CD4-positive, alpha-beta T cell treated with Interleukin-10 for 1 hour (primary cell): ENCODE measurements at places on chromosomes 11 and 22.

- DNase-seq = no peak
These were observed 159.5 kb upstream of the POU2AF2 start for GRCh38 chr11:111086058-111086457.

DNA sequence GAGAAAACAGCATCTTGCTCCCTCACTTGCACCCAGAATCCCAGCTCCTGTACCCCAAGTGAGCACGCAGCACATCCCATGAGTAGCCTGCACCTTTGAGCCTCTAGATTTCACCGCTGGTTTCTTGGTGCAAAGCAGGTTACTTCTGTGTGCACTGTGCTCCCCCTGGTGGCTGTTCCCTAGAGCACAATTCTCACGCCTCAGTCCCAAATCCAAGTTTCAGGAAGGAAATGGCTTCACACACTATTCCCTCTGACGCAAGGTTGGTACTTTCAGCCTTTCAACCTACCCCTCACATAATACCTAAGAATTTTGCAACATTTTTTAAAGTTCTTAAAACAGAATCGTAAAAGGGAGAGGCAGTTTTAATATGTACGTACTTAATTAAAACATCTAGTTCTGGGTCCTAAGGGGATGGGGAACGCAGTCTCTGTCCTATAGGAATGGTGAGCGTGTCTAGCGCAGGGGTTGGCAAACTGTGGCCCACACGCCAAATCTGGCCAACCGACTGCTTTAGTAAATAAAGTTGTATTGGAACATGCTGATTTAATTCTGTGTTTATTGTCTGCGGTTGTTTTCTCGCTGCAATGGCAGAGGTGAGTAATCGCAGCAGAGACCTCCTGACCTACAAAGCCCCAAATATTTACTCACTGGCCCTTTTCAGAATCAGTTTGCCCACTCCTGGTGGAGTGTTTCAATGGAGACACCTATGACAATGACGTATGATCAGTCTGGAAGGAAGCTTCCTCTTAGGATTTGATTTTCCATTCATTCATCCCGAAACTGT is 27.5 kb downstream of the DHCR7 start:
- DNase-seq = no peak

DNA sequence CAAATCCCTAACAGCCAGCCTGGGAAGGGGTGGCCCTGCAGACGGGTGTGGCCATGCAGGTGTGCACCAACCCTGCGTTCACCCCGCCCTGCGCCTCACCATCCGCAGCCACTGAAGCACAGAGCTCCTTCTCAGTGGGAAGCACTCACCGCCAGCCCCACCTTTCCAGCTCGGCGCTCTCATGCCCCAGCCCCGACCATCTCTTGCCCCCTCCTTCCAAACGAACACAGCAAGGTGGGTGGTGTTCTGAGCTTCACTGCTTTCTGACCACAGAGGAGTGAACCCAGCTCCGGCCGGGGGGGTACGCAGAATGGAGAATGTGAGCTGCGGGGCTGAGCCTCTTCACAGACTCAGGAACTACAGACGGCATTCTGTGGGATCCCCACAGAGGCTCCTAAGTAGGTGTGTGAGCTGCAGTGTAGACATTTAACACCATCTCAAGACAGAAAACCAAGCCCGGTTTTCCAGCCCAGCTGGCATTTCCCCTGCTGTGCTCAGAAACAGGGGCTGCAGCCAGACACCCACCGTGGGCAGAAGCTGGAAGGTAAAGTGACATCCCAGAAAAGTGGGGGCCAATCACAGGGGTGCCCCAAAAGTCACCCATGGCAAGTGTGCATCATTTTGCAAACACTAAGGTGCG is 88.4 kb upstream of the RTL6 start:
- DNase-seq = no peak

- DNase-seq = no peak
These were observed 5.5 kb upstream of the PHLDA2 start for GRCh38 chr11:2934611-2935239.

DNA sequence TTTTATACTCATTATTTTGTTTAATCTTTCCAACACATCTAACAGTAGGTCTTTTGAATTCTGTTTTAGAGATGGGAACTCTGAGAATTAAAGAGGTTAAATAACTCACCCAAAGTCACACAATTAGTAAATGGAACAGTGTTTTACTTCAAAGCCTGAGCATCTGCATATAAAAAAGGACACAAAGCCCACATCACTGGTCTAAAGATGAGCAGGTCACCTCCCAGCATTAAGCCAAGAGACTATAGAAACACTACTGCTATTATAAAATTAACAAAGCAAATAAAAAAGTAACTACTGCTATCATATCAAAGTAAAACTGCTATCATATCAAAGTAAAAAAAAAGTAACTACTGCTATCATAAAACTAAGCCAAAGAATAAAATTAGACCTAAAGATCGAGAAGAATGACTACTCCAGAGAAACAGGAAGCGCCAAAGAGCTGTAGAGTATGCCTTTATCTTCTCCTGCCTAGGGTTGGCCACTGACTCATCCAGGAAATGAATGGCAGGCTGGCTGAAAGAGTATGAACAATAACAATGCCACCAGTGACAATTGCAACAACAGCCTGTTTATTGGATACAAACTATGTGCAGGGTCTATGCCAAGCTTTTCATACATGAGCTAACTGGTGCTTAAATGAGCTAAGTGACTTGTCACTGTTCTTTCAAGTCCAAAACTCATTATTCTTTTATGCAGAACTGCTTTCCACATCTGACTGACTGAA is 1153.0 kb upstream of the TENM4 start:
- DNase-seq = no peak

- no peak for DNase-seq
These were observed 156.2 kb downstream of the BRD1 start for GRCh38 chr22:49671331-49672013.
